ENCODE measurements at places on chromosomes 1 and 21.

DNA sequence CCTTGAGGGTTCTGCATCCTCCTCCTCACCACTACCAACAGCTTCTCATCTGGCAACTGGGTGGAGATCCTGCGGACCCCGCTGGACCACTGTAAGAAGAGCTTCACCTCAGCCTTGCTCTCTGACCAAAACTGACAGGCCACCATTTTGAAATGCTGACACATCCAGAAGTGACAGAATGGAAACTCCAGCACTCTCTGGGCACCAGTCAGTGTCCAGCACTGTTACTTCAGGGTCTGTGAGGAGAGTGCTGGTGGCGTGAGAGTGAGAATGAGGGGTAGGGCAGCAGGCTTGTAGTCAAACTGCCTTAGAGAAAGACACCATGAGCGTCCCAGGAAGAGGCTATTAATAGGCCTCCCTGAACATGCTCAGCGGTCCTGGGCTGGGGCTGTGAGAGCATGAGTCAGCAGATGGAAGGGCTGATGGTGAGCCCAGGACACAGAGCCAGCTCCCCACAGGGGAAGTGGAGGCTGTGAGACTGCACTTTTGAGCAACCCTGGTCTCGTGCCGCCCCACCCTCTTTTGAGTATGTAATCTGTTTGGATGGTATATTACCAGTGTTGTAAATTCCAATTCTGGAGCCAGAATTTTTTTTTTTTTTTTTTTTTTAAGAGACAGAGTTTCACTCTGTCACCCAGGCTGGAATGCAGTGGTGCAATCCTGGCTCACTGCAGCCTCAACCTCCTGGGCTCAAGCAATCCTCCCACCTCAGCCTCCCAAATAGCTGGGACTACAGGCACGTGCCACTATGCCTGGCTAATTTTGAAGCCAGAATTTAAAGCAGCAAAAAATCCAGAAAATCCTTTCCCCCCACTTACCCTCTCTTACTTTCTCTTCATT lies 34.4 kb upstream of the SLC30A1 start:
- DNase-seq = no peak

GRCh38 chr1:14929547-14930246 lies 223.8 kb upstream of the TMEM51 start:
- DNase-seq = no peak

DNA sequence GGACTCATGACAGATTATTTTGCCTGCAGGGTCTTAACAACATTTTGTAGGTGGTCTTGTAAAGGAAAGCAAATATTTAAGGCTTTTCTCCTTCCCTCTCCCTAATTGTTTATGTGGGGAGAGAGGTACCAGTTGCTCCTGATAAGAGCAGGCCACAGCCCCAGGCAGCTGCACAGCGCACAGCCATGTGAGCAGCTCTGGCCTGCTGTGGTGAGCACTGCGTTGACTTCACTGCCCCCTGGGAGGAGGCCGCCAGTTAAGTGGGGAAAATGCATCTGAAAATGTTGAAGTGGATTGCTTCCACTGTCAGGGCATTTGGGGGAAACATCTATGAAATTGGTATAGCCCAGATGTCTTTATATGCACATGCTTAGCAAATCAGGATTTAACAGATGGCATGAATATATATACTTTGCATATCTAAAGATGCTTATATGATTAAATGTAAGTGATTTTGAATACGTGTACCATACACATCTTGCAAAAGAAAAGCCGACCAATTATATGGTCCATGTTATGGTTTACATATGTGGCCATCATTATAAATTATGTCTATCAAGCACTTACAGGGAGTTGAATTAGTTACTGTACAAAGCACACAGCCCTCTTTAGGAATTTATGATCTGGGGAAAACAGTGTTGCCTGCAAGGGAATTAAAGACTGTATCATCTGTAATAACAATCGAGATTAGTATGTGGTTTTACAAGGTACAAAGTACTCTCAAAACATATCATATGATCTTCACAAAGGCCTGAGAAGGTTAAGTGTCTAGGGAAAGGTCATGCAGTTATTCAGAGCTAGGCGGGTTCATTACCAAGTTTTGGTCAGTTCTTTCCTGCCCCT lies 132.1 kb downstream of the RHOU start:
- DNase-seq = peak; percentile 33

DNA sequence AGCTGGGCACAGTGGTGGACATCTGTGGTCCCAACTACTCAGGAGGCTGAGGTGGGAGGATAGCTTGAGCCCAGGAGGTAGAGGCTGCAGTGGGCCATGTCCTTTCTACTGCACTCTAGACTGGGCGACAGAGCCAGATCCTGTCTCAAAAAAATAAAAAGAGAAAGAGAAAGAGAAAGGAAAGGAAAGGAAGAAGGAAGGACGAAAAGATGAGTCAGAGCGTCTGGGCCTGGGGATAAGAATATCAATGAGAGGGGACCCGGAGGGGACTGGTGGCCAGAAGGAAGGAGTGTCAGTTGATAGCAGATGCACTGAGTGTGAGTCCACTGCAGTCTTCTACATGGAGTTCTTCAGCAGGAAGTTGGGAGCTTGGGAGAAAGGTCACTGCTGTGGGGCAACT lies 75.6 kb downstream of the SYT6 start:
- no peak for DNase-seq

DNA sequence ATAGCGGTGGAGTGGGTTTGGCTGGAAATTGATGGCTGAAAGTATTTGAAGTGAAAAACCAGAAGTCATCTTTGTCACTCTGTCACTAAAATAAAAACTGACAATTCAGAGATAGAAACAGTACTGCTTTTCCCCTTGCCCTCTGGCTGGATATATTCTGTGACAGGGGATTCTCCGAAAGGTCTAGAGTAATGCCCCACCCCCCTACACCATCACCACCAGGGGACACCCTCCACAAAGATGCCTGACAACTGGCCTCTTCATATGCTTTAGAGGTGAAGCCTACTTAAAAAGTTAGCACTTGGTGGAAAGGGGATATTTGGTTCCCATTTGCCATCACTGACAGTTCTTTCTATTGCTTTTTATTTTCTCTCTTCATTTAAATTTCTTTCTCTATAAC lies 73.5 kb downstream of the SGIP1 start:
- no peak for DNase-seq

- no peak for DNase-seq
Measured at GRCh38 chr1:35120458-35121133, 41.4 kb downstream of the ZMYM1 start.

- DNase-seq = no peak
Measured at GRCh38 chr1:22039594-22040285, 12.8 kb upstream of the CDC42 start.

DNA sequence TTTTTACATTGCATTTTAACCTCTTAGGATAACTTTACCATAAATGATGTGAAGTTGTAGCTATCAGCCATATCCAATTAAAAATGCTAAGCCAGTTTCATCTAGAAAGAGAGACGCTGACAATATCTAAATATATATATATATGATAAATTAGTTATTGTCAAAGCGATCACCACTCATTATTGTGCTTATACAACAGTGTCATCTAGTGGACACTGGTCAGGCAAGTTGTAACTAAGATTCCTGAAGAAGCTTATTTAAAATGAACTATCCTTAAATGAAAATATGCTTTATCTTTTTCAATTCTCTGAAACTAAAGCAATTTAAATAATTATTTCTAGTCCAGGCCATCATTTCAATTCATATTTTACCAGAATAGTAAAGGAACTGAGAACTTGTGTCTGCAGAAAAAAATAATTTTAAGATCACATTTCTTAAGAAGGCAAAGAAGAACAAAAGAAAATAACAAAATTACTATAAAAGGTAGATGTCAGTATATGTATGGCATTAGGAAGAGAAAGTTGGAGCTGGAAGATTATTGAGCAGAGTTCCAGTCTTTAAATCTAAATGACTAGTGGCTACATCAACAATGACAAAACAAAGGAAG lies 193.3 kb upstream of the SNX7 start:
- DNase-seq = no peak

DNA sequence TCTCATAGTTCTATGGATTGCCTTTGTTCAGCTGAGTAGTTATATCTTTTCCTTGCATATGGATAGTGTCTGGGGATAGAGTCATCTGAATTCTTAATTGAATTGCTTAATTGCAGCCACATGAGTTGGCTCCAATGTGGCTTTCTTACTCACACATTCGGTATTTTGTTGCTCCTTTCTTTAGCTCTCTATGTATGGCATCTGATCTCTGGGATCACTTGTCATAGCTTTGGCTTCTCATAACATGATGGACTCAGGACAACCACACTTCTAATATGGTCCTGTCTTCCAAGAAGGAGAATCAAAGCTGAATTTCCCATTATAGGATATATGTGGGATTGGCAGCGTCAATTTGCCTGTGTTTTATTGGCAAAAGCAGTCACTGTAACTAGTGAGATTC lies 716.2 kb downstream of the NCAM2 start:
- DNase-seq = no peak

GRCh38 chr1:180898441-180899219 lies 14.1 kb upstream of the KIAA1614 start:
- no peak for DNase-seq

DNA sequence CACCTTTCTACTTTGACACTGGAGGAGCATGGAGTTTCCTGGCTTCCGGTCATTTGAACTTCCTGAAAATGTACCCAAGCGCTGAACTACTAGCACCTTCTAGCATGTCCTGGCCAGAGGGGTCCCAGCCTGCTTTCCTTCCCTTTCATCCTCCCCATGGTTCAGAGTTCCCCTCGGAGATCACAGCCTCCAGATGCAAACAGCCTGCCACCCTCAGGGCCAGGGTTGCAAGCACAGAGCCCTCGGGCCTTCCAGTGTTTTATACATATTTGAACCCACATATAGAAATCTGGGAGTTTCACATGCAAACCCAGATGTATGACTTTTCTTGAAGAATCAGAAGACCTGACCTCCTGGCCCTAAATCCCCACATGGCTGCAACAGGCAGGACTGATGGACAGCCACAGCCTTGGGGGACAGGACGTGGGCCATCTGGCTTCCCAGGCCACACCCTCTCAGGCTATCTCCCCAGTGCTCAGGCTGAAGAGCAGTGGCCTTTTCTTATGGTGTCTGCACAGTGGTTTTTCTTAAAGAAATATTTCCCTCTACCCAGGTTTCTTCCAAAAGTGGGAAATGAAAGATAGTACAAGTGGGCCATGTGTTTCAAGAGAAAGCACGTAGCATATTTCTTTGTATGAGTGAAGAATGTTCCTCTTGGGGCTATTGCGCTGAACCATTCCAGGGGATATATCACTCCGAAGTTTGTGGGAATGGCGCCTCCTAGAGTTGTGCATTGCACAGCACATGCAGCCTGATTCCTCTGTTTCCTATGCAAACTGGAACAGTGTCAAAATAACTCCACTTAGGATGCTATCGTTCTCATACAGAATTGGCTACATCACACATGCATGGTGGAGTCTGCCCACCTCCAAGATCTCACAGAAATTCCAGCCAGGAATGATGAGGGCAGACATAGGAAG lies 232.0 kb upstream of the VAMP3 start:
- DNase-seq = no peak

- no peak for DNase-seq
Measured at GRCh38 chr1:30407865-30408580, 315.4 kb downstream of the MATN1 start.

- no peak for DNase-seq
Measured at GRCh38 chr1:39673215-39673614, 1.3 kb upstream of the NT5C1A start.

DNA sequence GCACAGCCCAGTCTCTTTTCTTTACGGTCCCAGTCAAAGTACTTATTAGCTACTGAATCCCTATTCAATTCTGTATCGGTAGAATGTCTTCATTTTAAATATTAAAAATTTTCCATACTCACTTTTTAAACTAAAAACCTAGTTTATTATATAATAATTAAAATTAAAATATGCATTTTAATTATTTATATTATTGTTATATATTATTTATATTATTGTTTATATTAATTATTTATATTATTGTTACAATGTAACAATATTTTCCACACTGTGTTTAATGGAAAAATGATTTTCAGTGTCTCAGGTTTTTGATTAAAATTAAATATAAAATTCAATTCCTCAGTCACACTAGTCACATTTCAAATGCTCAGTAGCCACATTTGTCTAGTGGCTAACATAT lies 18.2 kb upstream of the PPP2R5A start:
- DNase-seq = no peak

- peak; percentile 45 for DNase-seq
Measured at GRCh38 chr1:115671176-115671934, 29.6 kb downstream of the VANGL1 start.

- DNase-seq = no peak
Measured at GRCh38 chr21:30779249-30779648, 24.0 kb upstream of the KRTAP21-1 start.

GRCh38 chr1:97004054-97004453 lies 282.5 kb downstream of the PTBP2 start:
- no peak for DNase-seq

All from NCI-H187 (cell line).